ENCODE measurements at places on chromosomes 16 and 17.

GRCh38 chr16:59596693-59597092 is 862.6 kb upstream of the GOT2 start:
- DNase-seq = no peak

- DNase-seq = no peak
Measured at GRCh38 chr17:19244781-19245180, 7.6 kb downstream of the EPN2 start.

DNA sequence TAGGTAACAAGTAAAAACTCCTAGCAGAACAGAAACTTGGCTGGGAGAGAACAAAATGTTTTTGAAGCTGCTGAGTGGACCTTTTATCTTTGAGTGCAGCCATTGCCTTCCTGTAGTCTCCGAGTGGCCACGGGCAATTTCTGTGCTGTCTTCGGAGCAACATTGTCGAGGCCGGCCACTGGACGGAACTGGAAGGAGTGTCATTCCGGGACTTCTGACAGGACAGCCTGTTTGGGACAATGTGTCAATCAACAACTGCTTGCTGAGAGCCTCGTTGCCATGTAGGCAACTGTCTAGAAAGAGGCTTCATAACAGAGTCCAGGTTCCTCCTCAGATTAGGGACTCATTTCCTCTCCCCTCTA is 96.2 kb upstream of the CDYL2 start:
- no peak for DNase-seq

- DNase-seq = no peak
Measured at GRCh38 chr17:30389756-30390300, 11.1 kb downstream of the CPD start.

All from amniotic stem cell (primary cell).